ENCODE measurements at places on chromosomes 11 and 22.

DNA sequence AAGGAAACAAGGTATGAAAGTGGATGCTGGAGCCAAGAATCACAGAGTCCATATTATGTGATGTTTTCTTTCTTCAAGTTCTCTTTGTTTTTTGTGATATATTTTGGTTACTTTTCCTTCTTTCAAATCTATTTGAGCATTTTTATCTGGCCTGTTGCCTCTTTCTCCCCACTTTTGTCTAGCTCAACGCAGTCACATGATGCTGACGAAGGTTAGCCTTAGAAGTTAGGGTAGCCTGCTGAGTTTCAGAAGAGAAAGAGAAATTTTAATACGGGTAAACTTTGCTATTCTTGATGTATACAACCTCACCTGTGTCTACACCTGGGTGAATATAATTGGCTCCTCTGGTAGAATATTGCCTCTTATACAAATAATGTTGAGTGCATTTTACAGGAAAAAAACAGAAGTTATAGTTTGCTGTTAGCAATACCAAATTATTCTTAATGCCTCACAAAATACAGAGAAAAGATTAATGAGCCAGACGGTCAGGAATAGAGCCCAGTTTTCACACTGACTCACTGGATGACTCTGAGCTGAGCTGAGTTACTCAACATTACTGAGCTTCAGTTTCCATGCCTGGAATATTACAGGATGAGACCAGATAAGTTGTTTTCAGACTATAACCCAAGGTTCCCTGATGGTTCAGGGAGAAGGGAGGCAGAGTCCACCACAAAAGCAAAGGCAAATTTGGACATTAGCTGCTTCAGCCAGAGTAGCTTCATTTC lies 161.6 kb upstream of the BDNF start:
- no peak for DNase-seq

- DNase-seq: no peak
Measured at GRCh38 chr22:36224245-36224644, 15.1 kb downstream of the APOL2 start.

- no peak for DNase-seq
Measured at GRCh38 chr22:20240447-20240764, 27.7 kb downstream of the RTN4R start.

DNA sequence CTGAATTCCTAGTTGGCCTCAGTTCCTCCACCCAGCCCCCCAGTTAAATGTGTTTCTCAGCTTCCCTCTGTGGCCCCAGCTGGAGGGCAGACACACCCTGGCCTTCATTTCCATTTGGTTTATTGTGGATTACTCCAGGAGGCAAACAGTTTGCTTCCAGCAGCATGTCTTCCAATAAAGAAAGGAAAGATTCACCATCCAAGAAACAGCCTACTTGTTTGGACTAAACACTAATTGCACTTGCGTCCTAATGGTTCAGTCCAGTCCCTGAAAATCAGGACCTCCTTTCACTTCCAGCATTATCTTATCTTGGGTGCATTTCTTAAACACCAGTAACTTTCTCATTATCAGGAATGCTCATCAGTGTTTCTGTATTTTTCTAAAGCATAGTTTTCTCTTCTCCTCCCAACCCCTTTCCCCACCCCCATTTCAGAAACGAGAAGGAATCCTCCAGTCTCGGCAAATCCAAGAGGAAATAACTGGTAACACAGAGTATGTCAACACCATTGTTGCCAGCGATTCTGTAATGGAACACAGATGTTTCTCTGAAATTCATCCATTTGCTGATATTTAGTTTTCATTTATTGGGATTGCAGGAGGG lies 130.9 kb downstream of the PARVA start:
- no peak for DNase-seq

- DNase-seq: no peak
Measured at GRCh38 chr11:114060392-114061047, 1.0 kb downstream of the ZBTB16 start.

GRCh38 chr22:36506637-36507517 lies at the start of gene FOXRED2:
TSS of gene FOXRED2 (minus strand) at chr22:36507040. CDS start at chr22:36506422, 618 bp downstream.
- peak; percentile 89 for DNase-seq

GRCh38 chr11:37689951-37690350 lies 1091.9 kb upstream of the RAG2 start:
- DNase-seq: no peak

DNA sequence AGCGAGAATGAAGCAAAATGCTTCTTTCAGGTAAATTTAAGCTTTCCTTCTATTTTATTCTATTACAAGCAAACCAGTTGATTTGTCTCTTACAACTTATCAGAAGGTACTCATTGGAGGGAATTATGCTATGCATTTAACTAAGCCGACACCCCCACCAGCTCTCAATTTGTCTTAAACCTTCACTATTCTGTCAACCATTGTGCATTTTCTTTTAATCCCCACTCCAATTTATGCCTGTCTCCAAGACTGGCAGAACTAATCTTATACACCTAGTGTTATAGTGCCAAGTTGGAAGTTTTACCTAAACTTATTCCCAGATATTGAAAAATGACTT lies 12.5 kb downstream of the TAF1D start:
- no peak for DNase-seq

GRCh38 chr22:35915477-35916013 lies 113.1 kb downstream of the RBFOX2 start:
- DNase-seq: no peak

GRCh38 chr22:25880524-25880923 lies 138.5 kb downstream of the MYO18B start:
- no peak for DNase-seq

- no peak for DNase-seq
Measured at GRCh38 chr11:86486261-86487030, 111.8 kb downstream of the CCDC81 start.

GRCh38 chr11:96033095-96033494 lies 109.2 kb upstream of the MTMR2 start:
- DNase-seq: no peak

- DNase-seq: no peak
Measured at GRCh38 chr22:33248948-33249347, 190.8 kb upstream of the SYN3 start.

DNA sequence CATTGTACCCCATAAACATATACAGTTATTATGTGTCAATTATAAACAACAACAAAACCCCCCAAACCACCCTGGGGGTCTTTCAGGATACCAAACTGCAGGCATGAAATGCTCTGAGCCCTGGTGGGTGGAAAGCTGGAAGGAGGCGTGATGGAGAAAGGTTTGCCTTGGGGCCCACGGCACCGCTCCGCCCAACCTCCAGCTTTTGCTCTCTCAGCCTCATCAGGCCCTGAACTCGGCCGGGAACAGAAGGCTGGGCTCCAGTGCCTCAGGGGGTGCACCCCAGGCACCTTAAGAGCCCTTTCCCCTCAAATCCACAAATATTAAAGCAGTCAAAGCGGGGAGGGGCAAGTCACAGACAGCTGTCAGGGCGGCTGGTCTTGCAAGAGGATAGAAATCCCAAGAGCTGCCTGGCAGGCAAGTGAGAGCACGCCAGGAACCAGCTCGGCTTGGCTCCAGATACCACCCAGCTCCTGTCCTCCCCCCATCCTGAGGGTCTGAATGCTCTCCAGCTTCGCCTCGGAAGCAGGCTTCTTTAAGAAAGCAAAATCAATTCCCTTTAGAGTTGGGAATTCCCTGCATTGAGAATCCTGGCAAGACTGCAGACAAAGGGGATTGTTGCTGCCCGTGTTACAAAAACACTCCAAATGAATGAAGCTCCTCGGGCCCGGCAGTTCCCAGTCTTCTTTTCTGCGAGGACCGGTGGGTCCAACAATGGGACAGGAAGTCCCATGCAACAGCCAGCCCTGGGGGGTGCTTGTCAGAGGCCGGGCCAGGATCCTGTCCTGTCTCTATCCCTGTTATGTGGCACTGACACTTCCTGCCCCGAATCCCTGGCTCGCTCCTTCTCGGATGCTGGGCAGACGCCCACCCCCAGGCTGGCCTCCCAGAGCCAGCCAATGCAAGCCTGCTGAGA lies 80.8 kb downstream of the NAT10 start:
- no peak for DNase-seq

DNA sequence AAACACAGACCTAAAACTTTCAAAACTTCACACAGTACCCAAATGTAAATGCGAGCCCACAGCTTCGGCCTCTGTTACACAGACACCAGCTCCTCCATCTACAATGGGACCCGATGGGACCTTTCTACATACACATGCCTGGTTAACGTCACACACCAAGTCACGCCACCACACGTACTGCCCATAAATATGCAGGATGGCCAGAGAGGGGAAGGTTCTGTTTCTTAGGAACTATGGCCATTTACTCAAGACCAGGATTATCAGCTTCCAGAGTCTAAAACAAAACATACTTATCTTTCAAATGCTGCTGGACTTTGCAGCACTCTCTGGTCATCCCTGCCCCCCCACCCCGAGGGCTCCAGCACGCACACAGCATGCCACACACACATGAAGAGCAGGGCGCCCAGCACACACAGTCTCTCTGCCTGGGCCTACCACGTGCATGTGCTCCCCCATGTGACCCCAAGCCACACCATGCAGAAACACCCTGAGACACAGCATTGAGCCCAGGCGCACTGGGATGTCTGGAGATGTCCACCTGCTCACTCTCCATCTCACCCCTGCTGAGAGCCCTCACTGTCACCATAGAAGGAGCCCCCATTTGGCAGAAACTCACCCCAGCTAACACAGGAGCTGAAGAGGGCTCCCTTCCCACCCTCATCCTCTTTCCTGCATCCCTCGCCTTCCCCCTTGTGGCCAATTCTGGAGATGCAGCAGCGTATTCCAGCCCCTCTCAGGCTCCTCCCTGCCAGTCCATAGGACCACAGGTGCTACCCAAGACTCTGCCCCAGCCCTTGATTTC lies 61.8 kb downstream of the SLC22A12 start:
- DNase-seq: peak; percentile 86

DNA sequence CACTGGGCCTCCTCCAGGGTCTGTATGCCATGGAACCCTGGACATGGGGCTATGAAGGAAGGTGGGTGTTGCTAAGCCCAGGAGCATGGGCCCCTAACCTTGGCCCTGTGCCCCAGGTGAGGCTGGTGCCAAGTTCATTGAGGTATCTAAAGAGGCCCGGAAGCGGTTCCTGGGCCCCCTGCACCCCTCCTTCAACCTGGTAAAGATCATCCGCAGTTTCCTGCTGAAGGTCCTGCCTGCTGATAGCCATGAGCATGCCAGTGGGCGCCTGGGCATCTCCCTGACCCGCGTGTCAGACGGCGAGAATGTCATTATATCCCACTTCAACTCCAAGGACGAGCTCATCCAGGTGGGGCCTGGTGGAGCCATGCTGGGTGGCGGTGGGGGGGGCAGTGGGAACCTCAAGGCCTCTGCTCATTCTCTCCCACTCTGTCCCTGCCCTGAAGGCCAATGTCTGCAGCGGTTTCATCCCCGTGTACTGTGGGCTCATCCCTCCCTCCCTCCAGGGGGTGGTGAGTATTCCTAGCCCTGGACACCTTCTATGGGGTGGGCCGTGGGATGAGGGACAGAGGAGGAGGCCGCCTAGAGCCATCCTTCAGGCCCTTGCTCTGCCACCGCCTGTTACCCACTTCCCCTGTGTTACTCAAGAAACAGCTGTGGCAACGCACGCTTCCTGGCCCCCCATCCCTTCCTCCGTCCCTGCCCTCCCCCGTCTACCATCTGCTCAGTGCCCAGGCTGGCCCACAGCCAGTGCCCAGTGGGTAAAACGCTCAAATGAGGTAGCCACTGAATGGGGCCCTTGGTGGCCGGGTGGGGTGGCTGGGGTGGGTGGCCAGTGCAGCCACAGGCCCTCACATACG lies 3.0 kb downstream of the PNPLA2 start:
- no peak for DNase-seq

GRCh38 chr11:47905358-47906059 lies 57.4 kb upstream of the NUP160 start:
- no peak for DNase-seq

DNA sequence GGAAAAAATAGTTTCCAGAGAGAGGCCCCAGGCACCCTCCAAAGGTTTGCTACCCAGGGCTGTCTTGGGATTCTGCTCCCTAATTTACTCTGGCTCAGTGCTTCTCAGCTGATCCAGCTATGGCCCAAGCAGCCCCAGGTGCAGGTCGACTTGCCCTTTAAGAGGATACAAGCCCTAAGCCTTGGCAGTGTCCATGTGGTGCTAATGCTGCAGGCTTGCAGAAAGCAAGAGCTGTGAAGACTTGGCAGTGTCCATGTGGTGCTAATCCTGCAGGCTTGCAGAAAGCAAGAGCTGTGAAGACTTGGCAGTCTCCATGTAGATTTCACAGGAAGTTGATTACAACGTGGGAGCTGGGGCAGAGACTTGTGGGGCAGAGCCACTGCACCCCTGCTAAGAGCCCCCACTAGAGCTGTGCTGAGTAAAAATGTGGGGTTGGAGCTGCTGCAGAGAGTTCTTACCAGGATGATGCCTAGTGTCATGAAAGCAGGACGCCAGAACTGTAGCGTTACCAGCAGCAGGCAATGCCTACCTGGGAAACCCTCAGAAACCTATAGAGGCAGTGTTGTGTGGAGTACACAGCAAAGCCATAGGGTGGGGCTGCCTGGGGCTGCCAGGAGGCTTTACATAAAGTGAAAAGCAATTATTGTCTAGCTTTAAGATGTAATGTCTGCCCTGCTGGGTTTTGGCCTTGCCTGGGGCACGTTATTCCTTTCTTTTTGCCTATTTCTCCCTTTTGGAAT lies 16.1 kb upstream of the OR52K1 start:
- no peak for DNase-seq

- no peak for DNase-seq
Measured at GRCh38 chr22:38564669-38565068, 5.3 kb downstream of the DMC1 start.

- DNase-seq: no peak
Measured at GRCh38 chr11:120055646-120056045, 82.3 kb downstream of the TRIM29 start.

GRCh38 chr11:106397787-106398501 lies 320.5 kb downstream of the AASDHPPT start:
- DNase-seq: no peak

GRCh38 chr11:13899603-13900002 lies 62.9 kb upstream of the SPON1 start:
- DNase-seq: no peak

- no peak for DNase-seq
Measured at GRCh38 chr11:114167771-114168448, 108.4 kb downstream of the ZBTB16 start.

- no peak for DNase-seq
Measured at GRCh38 chr11:122650619-122651018, 4.9 kb upstream of the UBASH3B start.

GRCh38 chr11:102118937-102119336 lies 8.7 kb downstream of the YAP1 start:
- DNase-seq: no peak

DNA sequence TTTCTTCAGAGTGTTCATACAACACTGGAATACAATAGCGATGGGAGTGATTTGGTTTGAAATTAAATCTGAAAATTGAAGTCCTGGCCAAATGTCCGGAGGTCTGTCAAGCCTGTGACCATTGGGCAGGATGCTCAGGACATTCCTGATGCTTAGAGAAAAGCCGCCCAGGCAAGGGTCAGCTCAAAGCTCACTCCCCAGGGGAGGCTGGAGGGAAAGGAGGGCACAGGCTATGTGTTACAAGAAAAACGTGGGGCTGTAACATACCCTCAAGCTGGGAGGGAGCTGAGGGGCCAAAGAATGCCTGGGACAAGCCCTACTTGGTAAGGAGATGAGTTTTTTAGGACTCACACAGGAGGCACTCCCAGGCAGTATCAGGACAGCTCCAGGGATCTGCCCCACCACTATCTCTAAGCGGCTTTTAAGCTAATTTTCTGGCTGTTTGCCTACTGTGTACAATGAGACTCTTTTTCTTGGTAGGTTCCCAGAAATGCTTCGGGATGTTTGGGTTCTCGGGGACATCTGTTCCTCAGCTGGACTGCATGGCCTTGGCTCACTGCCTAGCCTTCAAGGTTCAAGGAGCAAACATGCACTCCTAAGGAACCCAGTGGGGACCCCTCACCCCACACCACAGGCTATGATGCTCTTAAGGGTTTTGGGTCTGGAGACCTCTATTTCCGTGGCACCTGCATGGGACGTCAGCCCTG lies 500.1 kb downstream of the BRD1 start:
- no peak for DNase-seq

Data from stimulated activated CD4-positive, alpha-beta T cell treated with anti-CD3 and anti-CD28 coated beads, Interleukin-2, amount 100 ng/mL, for 24 hours (primary cell).